ENCODE measurements at places on chromosomes 11 and 22. TPM values are rescaled to one million over a fixed set of nuclear protein-coding genes. Genes with fewer than 3 reads are reported as not detected.

- DNase-seq = no peak
Measured at GRCh38 chr22:42308892-42309468, 38.5 kb upstream of the TCF20 start.

- DNase-seq = no peak
Measured at GRCh38 chr11:71211631-71212030, 40.7 kb downstream of the SHANK2 start.

DNA sequence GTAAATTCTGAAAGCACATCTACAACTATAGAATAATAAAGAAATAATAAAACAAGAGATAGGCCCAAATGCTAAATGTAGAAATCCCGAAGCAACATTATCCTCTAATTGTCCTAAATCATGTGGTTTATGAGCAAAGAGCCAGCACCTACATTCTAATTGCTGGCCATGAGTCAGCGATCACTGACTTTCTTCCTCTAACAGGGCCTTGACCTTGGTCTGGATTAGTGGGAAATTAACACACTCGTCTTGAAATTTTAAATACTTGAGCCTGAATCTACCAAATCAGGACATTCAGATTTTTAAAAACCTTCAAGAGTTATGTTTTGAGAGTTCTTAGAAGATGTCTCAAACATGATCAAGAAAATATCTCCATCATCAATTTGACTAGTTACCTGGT lies 727.6 kb downstream of the METTL15 start:
- DNase-seq = no peak

GRCh38 chr11:83715927-83716535 lies 429.9 kb upstream of the CCDC90B start:
- DNase-seq = no peak

DNA sequence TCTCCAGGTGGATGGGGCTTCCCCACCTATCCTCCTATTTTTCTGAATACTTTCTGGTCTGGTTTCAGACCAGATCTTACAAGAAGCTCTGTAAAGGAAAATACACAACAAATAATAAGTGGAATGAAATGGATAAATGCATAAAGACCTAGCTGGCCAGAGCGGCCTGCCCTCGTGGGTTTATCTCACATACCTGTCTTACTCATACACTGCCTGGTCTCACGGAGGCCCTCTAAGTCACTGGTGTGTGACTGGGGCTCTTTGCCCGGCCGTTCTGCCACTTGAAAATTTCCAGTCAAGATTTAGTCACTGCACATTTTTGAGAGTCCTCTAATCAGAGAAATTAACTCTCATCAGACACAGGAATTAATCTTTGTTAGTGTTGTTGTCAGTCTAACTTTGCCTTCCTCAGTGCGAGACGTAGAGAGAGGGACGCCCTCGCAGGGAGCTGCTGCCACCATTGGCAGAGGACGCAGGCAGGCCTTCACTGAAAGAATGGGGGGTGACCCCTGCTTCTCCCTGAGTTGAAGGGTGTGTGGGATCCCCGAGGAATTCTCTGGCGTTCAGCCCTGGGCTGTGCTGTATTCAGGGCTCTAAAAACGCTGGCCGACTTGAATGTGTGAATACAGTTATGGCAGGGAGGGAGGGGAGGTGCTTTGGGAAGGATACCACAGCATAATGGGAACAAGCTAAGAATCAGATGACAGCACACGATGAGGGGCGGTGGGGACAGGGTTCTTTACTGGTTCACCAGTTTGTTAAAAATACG lies 46.3 kb upstream of the CADM1 start:
- no peak for DNase-seq

- DNase-seq = no peak
Measured at GRCh38 chr22:19710020-19710768, 4.1 kb upstream of the SEPTIN5 start.

GRCh38 chr11:111823131-111823530 lies 48.2 kb downstream of the ALG9 start:
- no peak for DNase-seq

The APOL6 gene
- total RNA-seq = 5.3 TPM

The LYVE1 gene
- 154 TPM for total RNA-seq

The SDHD gene
- 157 TPM for total RNA-seq

The DKK3 gene
- 151 TPM for total RNA-seq

The CYB5R2 gene
- 29.2 TPM for total RNA-seq

The BTBD10 gene
- 237 TPM for total RNA-seq

The CARD16 gene
- total RNA-seq = 3.7 TPM

The OR8B3 gene
- total RNA-seq = not detected

The NELL1 gene
- 25.1 TPM for total RNA-seq

Measured in uterus (tissue), 4 donors.